ENCODE measurements at places on chromosomes 11 and 22.

- no peak for DNase-seq
These were observed 14.3 kb downstream of the CD44 start for GRCh38 chr11:35153280-35153679.

DNA sequence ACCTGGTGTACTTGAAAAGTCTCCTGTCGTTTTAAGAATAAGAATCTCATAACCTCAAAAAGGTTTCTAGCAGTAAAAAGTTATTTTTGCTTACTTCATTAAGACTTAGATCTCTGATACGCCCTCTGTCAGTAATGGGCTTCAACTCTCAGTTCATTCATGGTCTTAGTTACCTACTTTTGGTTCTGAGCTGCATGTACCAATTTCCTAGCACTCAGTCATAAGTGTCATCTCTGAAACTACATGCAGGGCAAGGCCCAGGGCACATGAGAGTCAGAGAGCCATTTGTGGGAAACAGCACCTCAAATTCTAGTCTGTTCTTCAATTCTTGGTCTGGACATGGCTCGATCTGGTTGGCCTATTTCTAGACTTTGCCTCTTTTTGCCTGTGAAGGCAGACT, 838.4 kb downstream of the FAM181B start:
- no peak for DNase-seq

GRCh38 chr11:125494031-125494360, 2.1 kb downstream of the FEZ1 start:
- no peak for DNase-seq

- no peak for DNase-seq
These were observed 16.8 kb upstream of the CUL5 start for GRCh38 chr11:107991868-107992414.

GRCh38 chr11:9047964-9048523, 43.4 kb downstream of the SCUBE2 start:
- peak; percentile 20 for DNase-seq
